ENCODE measurements at places on chromosomes 5 and 9.

GRCh38 chr5:18285257-18285656, 651.0 kb downstream of the TAF11L14 start:
- DNase-seq, result no peak

DNA sequence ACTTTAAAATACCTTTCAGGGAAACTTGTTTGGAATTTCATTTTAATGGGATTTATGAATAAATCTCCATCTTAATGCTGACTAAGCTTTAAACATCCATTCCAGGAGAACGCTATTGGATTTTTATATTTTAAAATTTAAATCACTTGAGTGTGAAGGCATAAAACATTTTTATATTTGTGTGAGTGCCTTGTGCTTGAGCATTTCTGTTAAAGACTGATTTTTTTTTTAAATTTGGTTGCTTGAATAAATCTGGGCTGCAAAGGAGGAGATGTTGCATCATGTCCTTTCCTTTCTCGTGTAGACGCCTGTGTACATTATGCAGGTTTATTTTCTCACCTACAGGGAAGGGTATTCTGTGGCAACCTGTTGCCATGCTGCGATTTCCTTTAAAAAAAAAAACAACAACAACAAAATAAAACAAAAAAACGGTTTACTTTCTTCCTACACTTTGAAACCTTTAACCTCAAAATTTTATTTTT, 108.1 kb downstream of the ZNF462 start:
- DNase-seq, result no peak

DNA sequence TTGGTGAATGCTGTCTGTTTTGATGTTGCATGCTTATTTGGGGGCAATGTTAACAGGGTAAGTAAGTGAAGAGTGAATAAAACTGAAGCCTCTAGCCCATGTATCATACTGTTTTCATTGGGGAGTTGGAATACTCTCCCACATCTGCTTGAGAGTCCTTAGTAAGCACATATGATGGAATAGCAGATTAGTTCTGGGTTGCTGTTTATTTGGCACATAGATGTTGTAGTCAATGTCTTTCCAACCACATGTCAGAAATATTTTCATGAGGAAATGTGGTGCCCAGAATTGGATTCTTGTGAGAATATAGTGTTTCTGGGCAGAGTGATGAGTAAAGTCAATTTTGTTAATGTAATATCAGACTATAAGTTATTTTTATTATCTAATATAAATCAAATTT, 611.7 kb upstream of the FTMT start:
- no peak for DNase-seq

DNA sequence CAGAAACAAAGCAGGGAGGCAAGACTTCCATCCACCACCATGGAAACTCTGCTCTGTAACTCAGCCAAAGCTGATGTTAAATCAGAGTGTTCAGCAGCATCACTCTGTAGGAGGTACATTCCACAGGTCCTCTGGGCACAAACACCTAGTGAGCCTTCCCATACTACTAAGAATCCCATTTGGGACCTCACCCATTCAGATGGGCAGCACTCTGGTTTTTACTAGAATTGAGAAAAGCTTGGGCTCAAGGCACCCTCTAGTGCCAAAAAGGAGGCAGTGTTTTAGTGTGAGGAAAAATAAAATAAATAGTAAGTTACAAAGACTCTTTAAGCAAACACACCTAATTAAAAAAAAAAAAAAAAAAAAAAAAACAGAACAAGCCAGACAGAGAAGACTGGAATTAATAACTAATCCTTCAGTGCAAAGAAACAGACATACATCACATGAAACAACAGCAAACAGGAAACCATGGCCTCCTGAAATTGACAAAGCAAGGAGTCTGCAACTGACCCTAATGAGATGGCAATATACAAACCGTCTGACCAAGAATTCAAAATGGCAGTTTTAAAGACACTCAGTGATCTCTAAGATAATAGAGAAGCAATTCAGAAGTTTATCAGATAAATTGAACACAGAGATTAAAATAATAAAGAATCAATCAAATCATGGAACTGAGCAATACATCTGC, 159.5 kb downstream of the GNA14 start:
- no peak for DNase-seq

- DNase-seq, result no peak
Measured at GRCh38 chr5:96742538-96742937, 65.2 kb downstream of the ERAP1 start.

- no peak for DNase-seq
Measured at GRCh38 chr5:11443831-11444230, 460.4 kb downstream of the CTNND2 start.

GRCh38 chr5:148986636-148987035, 76.2 kb downstream of the SH3TC2 start:
- DNase-seq, result no peak

DNA sequence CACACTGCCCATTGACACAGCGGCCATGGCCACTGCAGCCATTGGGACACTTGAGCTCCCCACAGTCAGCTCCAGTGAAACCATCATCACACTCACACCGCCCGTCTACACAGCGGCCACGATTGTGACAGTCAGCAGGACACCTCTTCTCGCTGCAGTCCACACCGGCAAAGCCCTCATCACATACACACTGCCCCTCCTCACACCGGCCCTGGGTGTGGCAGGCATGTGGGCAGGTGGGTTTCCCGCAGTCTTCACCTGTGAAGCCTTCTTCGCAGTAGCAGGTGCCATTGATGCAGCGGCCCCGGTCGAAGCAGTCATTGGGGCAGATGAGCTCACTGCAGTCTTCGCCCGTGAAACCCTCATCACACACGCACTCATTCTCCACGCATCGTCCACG, 31.5 kb downstream of the TNC start:
- DNase-seq, result no peak

Data from stimulated activated CD8-positive, alpha-beta memory T cell treated with anti-CD3 and anti-CD28 coated beads, Interleukin-4, amount 100 ng/mL, for 1 hour (primary cell).